ENCODE measurements at places on chromosomes 4 and X.

- no peak for DNase-seq
These were observed 50.7 kb upstream of the PRSS48 start for GRCh38 chr4:151226004-151226932.

- no peak for DNase-seq
These were observed 14.4 kb downstream of the PKD2 start for GRCh38 chr4:88021824-88022223.

GRCh38 chr4:5165420-5166369 is 114.4 kb downstream of the STK32B start:
- DNase-seq: no peak

DNA sequence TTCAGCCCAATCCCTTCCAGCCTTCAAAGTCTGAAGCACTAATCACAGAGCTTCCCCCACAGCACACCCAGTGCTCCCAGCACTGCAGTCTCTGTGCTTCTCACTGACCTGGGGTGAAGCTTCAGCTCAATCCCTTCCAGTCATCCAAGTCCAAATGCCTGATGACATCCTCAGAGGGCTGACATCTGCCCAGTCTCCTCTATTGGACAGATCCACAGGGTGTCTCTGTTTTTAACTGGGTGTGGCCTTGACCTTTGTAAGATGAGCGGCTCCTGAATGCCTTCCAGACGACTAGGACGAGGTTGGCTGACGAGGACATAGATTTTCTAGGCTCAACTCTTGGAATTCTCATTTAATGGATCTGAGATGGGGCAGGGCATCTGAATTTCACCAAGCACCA is 7.6 kb upstream of the SLC2A9 start:
- DNase-seq: no peak

GRCh38 chr4:20760053-20760452 is 59.8 kb downstream of the PACRGL start:
- DNase-seq: peak; percentile 55

- DNase-seq: no peak
These were observed 1008.0 kb downstream of the GLUD2 start for GRCh38 chrX:122055460-122055859.

GRCh38 chr4:151227731-151228130 is 49.2 kb upstream of the PRSS48 start:
- DNase-seq: no peak

DNA sequence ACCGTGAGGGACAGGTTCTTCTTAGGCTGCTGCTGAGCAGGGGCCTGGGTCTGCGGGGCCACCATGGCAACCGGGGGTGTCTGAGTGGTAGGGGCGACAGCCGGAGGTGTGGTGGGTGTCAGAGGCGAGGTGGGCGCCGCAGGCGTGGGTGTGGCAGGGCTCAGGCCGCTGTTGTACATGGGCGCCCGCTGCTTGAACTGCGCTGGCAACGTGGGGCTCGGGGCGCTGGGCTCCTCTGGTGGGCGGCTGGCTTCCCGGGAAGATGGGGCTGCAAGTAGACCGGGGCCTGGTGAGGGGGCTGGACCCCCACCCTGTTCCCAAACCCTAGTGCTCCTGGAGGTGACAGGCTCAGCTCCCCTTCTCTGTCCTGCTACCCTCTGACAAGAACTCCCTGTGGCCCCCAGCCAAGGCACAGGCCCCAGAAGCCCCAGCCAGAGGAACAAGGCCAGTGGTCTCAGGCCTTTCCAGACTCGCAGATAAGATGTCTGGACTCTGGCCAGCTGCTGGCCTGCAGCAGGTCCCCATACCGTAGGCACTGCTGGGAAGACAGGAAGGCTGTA is 24.8 kb downstream of the NELFA start:
- DNase-seq: no peak

- no peak for DNase-seq
These were observed 17.9 kb upstream of the PGRMC1 start for GRCh38 chrX:119218198-119218597.

GRCh38 chr4:8738471-8738931 is 133.1 kb downstream of the HMX1 start:
- no peak for DNase-seq

DNA sequence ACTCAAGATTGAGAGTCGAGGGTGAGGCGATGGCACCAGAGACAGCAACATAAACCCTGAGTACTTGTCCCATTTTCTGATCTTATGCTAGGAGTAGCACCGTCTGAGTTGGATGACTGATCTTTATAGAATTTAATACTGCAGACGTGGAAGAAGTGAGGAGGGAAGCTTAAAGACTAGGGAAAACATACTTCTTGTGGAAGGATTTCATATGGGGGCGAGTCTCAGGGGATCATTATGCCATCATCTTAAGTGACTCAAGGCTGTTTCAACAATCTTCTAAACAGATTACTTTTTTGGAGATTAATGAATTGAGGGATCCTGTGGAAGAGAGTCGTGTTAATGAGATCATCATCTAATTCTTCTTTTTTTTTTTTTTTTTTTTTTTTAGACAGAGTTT is 17.2 kb upstream of the FAT1 start:
- DNase-seq: no peak

DNA sequence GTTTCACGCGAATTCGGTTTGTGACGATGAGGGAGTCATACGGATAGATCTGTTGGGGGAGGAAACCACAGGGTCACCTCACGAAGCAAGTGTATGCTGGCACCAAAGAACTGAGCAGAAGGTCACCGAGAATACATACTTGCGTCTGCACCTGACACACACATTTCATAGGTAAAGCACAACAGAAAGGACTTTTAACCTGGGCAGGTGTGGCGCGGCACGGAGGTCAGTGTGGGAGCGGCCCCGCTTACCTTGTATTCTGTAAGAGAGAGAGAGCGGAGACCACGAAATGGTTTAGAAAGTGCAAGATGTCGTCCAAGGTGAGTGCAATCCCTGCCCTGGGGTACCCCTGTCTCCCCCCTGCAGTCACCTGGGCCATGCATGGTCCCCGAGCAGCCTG is 43.6 kb upstream of the AFAP1 start:
- DNase-seq: no peak

DNA sequence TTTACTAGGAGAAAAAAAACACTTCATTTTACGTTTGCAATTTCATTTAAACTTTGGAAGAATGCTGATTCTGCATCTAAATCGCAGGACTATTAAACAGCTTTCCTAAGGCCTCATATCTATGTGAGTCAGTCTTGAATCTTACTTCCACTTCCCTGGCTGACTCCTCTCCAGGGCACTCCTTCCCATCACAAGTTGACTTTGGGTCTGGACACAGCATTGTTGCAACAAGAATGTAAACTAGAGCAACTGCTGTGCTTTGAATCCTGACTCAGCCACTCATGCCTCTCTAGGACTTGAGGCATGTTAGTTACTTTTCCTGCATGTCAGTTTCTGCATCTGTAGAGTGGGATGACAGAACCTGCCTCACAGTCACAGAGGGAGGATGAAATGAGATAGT is 413.8 kb downstream of the FAT4 start:
- no peak for DNase-seq

GRCh38 chrX:120426599-120426998 is 42.5 kb downstream of the LAMP2 start:
- DNase-seq: no peak

GRCh38 chr4:88244816-88245579 is 39.4 kb downstream of the PPM1K start:
- no peak for DNase-seq

- no peak for DNase-seq
These were observed 306.8 kb upstream of the FAM241A start for GRCh38 chr4:111838406-111838930.

DNA sequence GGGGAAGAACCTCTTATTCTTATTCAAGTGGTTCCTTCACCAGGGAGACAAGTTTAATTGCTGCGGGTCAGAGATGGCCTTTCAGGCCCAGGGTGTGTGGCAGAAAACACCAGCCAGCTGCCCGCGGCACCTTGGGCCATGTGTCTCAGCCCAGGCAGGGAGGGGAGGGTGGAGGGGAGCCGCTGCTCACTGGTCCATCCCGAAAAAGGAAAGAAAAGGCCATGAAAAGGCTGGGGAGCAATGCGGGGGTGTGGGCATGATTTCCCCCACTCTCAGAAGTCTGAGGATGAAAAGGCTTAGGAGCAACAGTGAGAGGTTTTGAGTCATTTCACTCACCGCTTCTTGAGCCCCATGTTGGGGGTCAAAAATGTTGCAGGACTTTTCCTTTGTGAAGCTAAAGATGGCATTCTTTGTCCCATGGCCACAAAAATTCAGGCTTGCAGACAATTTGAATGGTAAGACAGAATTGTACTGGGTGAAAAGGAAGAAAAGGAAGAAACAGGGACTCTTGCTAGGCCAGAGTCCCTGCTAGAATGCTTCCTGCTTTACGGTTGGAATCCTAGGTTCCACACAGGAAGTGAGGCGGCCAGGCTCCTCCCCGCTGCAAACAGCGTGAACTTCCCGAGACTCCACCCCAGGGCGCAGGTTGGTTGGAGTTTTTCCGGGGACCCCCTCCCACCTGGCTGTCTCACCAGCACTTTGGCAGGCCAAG is 17.4 kb upstream of the FAM47E start:
- DNase-seq: no peak

DNA sequence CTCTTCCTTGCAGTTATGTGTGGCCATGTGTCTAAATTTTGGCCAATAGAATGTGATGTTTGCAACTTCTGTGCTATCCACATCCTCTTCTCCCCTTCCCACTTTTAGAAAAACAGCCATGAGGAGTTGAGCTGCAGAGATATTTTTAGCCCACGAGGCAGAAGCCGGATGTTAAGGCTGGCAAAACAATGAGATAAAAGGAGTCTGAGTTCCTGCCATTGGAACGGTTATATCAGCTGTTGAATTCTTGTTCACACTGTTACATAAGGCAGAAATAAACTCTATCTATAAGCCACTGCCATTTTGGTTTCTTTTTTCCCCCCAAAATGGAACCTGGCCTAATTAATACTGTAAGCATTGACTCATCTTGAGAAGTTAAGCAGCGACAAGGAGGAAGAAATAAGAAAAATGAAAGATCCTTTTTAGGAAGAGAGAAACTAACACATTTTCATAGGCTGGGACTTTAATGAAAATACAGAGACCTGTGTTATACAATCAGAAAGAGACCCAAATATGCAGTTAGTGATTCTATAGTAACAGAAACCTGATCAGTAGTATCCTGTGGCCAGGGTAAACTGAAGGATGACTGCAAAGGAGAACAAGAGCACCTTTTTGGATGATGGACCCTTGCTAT is 200.5 kb downstream of the INPP4B start:
- DNase-seq: no peak

DNA sequence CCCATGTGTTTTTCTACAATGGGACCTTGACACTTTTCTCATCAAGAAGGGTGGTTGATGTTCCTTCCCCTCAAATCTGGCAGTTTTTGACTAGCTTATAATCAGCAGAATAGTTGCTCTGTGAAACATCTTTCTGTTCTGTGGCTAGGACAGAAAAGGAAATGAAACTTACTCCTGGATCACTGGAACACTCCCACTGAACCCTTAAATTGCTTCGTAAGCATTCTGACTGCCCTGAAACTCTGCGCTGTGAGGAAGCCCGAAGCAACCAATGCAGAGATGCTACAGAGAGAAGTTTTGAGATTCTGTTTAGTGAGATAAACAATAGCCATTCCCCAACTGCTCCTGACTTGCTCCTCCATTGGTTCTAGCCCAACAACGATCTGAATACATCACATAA is 602.2 kb downstream of the CENPC start:
- no peak for DNase-seq

DNA sequence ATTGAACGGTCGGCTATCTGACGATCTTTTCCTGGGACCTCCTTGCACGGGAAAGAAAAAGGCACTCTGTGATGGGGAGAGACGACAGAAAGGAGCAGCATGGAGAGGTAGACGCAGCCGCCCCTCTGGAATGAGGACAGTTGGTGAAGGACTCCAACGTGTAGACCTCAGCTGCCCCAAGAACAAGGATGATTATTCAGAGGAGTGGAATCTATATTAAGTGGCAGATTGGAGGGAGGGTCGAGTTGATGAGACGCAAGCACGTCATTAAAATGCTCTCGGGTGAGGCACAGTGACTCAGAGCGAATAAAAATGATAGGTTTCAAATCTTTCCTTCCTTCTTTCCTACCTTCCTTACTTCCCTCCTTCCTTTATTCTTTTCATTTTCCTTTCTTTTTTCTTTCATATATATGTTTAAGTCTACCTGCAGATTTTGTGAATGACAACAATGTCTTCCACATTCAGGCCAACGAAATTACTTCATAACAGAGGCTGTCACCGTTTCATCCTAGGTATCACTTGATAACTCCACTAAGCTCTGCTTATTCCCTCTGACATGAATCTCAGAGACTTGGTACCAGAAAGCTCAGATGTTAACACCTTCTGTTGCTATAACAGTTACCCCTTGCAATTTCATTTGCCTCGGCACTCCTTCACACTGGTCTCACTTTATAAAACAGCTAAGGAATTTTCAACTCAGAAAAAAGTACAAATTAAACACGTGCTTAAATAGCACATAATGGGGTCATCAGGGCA is 110.0 kb upstream of the PPARGC1A start:
- DNase-seq: no peak

DNA sequence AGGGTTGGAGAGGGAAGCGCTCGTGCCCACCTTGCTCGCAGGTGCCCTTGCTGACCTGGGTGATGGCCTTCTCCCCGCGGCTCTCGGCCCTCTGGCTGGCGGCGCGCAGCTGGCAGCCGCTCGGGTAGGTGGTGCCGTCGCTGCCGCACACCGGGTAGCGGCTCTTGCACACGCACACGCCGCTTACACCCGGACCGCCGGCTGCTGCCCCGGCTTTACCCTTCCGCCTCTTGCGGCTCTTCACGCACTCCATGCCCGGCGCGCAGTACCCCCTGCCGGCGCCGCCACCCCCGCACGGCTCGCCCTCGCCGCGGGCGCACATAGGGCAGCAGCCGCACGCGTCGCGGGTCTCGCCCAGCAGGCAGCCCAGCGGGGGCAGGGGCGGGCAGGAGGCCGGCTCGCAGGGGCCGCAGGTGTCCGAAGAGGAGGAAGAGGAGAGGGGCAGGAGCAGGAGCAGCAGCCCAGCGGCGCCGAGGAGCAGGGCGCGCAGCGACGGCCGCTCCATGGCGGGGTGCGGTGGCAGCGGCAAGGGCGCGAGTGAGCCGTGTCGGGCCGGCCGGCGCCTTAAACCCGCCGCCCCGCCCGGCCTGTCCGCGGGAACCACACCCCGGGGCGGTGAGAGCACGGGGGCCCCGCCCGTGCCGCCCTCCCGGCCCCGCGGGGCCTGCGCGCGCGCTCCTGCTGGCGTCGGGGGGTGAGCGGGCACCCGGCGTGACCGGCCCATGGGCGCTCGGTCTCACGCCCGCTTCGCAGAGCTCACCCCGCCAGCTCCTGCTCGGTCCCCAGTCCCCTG is at the start of gene IGFBP7:
IGFBP7 (minus strand) TSS at position 539 of the 793 bp plus-strand sequence; CDS start at position 505, 34 bp downstream.
- DNase-seq: no peak

DNA sequence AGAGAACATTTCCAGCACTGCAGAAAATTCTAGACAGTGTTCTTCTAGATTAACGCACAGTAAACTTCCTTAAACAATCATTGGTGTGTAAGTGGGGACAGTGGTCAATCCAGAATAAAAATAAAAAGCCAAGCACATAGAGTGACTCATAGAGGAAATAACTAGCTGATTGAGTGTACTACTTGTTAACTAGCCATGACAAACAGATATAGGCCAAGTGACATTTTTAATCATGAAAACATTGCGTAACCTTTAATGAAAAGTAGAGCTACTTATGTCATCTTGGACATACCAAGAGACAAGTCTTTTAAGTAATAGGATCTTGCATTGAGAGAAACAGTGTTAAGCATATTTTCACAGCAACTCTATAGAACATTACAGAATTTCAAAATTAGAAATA is 233.9 kb upstream of the MAB21L2 start:
- no peak for DNase-seq

Measured in HAP-1 (cell line).